NCI-H187 (cell line): ENCODE measurements at places on chromosomes 11 and 22.
A peak's percentile ranks its signal among the peaks of the same experiment; 100 is the strongest.

DNA sequence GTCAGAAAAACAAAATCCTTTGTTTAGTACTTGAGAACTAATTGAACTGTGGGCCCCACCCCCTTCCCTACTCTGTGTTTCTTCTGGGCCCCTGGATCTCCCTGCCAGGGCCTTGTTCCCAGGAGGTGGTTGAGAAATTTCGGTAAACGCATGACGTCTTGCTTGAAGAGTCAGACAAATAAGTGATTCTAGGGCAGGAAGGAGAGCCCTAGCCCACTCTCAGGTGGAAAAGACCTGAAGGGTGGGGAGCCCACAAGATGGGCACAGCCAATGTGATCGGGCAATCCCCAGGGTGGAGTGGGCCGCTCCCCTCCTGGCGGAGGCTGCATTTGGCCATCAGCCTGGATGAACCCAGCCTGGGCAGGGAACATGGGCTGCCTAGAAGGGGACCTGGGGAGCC lies 16.8 kb upstream of the P2RY2 start:
- DNase-seq = no peak

DNA sequence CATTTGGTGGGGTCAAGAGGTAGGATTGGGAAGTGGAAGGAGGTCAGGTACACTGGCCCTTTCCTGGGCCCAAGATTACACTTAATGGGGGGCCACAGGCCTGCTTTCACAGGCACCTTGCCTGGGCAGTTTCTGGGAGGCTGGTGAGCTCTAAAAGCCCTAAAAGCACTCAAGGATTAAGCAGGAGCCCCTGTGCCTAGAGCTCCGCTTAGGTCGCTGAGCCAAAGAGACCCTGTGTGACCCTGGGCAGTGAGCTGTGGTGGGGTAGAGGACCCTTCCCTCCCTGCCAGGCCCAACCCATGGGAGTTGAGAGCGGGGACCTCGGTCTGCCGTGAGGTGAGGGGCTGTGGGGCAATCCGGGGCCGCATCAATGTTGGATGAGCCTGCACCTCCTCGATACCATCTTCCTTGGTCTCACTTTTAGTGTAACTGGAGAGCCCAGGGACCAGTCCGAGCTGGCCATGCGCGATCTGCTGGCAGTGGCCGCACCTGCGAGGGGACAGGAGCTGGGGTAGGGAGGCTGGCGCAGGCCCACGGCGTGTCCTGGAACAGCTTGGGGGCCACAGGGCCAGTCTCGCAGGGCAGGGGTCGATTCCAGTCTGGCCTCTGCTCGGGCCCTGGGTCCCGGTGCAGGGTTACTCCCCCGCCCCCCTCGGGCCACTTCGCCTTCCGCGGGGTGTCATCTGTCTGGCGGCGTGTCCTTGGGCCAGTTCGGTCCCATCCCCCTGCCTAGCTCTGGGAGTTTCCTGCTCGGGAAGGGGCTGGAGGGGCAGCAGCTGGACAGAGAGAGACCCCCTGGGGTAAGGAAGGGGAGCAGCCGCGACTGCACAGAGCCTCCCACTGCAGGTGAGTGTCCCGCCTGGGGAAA lies 44.3 kb downstream of the EIF3F start:
- DNase-seq = no peak

- DNase-seq = no peak
These were observed 22.9 kb downstream of the USH1C start for GRCh38 chr11:17521106-17521900.

DNA sequence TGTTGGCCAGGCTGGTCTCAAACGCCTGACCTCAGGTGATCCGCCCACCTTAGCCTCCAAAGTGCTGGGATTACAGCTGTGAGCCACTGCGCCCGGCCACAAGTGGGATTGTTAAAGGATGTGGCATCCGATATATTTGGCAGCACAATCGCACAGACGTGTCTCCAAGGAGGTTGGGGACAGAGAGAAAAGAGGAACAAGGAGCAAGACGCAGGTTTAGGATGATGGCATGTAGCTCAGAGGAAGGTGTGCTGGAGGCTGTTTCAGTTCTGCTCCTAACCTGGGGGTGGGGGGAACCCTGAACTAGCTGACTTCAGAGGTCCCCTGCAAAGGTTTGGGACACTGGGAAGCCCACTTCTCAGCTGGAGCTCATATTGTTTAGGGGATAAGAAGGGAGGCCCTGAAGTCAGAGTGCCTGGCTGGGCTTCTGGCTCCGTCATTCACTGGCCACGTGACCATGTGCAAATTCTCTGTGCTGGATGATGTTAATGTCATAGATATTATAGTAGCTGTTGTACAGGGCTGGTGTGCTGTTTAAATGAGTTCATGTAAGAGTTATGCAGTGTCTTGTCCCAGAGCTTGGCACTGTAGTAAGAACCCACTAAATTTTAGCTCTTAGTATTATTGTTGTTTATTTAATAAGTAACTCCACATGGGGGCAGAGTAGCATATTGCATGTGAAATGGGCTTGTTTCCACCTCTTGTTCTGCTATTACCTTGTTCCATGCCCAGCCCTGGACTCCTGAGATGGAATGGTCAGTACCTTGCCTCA lies 129.7 kb downstream of the ST3GAL4 start:
- DNase-seq = no peak

GRCh38 chr11:127003260-127003981 lies 2.9 kb upstream of the KIRREL3 start:
- peak; percentile 56 for DNase-seq

GRCh38 chr11:17840101-17840548 lies 105.5 kb downstream of the KCNC1 start:
- no peak for DNase-seq

DNA sequence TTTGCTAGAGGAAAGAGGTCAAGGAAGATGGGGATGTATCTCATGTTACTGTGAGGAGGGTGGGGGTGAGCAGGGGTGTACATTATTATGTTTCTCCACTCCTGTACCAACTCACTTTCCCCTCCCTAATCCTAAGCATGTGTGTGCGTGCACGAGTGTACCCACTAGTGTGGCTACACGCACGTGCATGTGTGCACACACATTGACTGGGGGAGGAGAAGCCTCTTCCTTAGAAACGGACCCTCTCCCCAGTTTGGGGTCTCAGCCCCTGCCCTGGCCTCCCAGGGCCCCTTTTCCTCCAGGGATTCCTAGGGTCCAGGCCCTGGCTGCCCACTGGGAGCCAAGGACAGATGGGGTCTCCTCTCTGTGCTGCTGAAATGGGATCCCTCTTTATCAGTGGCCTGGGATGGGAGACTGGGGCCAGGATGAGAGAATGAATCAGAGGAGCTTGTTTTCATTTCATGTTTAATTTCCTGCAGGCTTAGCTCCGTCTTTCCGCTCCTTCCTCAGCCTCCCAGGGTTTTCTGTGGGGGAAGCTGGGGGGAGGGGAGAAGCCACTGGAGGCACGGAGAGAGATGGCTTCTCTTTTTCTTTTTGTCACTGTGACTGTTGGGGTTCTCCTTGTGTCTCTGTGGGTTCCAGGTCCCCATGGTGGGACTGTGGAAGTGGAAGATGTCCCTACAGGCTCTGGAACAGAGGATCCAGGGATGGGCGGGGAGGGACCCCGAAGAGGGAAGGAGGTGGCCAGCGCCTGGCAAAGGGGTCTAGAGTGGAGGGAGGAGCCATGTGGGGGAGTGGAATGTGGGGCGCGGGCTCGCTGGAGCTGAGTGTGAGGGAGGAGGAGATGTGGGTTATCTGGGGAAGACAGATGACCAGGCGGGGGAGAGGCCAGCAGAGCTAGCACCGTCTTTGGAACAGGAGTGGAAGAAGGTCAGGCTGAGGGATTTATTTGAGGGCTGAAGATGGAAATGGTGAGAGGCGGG lies 40.3 kb downstream of the ALX4 start:
- no peak for DNase-seq

DNA sequence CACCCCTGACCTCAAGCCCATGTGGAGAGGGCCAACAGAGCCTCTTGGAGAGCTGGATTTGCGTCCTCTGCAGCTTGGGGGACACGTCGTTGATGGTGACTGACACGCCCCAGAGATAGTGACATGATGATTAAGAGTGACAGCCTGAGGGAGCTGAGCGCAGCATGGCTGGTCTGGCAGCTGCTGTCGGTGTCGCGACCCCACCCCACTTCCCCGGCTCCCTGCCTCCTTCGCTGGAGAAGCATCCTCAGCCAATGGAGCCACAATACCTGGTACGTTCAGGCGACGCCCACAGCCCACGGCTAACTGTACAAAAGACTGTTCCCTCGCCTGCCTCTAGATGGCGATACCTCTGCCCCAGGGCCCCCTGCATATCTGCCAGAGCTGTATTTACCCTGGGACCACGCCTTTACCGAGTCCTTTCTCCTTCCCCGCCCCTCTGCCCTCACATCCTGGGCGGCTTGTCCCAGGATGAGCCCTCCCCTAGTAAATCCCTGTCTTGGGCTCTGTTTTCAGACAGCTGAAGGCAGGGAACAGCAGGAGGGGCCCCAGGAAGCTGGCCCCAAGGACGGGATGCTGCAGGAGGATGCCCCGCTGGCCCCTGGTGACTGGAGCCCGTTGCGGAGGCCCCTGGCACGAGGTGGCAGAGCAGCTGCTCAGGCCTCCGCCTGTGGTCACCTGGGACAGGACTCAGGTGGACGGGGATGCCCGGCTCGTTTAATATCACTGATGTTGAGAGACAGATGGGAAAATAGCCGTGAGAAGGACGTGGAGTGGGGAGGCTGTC lies 90.6 kb downstream of the RPS6KA4 start:
- peak; percentile 24 for DNase-seq

GRCh38 chr11:22730319-22730718 lies 63.9 kb downstream of the GAS2 start:
- DNase-seq = no peak

DNA sequence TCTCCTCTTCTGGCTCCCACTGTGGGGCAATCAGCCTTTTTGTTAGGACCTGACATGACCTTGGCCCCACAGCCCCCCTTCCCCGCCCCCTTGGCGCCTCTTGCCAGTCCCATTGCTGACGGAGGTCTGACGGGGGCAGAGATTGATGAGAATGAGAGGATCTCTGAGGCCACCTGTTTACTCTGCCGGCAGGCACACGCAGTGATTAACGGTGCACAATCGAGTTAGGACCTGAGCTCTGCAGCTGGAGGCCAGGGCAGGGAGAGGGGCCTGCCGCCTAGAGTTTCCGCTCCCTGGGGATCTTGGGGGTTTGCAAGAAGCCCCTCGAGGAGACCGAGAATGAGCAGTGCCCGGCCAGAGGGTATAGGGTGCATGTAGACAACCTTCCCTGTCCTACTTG lies 6.8 kb upstream of the CHRM1 start:
- no peak for DNase-seq

GRCh38 chr11:46895821-46896220 lies 22.5 kb downstream of the LRP4 start:
- no peak for DNase-seq

DNA sequence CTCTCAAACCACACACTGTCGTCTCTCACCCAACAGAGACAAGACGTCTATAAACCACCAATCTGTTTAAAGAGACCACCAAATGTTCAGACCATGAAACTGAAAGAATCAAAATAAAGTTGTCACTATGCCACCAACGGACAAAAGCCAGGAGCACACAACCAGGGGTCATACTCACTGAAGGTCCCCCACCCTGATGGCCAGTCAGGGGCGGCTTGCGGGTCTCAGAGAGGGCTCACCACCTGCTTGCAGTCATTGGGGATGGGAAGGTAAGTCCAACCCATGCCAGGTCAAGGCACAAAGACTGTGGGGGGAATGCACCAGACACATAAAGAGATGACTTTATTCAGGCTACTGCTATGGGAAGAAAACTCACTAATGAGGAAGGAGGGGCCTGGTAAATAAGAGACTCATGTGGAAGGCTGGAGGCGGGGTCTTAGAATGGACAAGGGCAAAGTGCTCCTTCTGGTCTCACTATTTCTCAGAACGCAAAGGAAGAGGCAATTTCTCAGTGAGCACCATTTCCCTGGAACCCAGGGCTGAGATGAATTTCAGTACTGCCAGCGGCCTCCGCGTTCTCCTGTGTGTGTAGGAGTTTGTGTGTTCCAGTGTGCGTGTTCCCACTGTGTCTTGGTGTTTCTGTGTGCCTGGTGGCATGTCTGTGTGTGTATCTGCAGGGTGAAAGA lies 17.3 kb downstream of the SCARF2 start:
- DNase-seq = no peak

DNA sequence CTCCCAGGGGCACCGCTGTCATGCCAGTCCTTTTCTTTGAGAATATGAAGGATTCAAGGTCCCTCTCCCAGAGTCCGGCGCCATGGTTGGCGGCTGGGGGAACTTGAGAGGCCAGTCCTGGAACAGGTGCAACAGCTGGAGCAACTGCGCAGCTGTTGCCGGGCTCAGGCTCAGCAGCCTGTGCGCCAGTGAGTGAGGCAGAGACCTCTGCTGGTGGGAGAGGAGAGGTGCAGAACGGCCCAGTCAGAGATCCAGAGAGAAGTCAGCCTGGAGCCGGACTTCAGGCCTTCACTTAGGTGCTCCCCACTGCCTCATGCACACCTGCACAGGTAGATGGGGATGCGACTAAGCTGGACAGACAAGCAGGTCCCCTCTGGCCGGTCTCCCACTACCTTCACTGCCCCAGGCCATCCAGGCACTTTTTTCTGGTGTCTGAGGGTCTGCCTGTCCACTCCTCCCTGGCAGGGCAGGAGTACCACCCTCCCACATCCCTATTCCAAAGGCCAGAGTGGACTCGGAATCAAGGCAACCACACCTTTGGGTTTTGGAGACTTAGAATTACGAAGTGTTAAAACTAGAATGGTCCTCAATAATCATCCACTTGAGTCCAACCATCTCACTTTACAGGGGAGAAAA lies 4.6 kb downstream of the CHRDL2 start:
- DNase-seq = peak; percentile 47

DNA sequence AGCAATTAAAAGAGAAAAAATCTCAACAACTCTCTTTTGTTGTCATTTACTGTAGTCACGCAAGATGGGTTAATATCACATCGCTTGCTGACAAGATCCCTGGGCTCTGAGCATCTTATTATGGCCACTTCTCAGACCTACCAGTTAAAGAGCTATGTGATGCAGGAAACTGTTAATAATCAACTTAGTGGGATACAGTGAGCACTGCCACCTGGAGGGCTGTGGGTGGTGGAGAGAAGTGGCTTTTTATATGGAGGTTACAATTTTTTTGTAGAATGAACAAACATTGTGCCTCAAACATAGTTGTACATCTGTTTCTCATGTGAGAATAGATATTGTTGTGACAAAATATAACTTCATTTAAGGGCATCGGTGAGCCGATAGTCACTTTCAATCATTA lies 181.0 kb downstream of the TENM4 start:
- no peak for DNase-seq

GRCh38 chr22:27543460-27543859 lies 258.1 kb downstream of the MN1 start:
- DNase-seq = no peak

GRCh38 chr11:33687733-33688479 lies 12.7 kb downstream of the C11orf91 start:
- no peak for DNase-seq

- DNase-seq = no peak
These were observed 1.4 kb downstream of the RSPH14 start for GRCh38 chr22:23140385-23140784.

DNA sequence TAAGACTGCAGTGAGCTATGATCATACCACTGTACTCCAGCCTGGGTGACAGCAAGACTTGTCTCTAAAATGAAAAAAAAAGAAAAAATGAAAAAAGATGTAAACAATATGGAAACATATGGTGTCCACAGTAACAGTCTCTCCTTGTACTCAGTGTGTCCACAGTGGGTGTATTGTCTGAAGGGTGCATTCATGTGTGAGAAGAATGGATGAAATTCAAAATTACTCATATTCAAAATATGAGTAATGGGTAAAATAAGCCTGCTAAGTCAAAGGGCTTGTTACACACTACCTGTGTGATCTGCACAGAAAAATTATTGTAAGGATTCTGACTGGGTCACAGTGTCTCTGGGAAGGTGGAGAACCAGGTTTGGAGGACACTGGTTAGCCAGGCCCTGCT lies 26.9 kb downstream of the PPFIA1 start:
- DNase-seq = no peak
